Endodermal cell (in vitro differentiated cells): ENCODE measurements at places on chromosomes 16 and 17. TPM values are rescaled to one million over a fixed set of nuclear protein-coding genes. Genes with fewer than 3 reads are reported as not detected.

DNA sequence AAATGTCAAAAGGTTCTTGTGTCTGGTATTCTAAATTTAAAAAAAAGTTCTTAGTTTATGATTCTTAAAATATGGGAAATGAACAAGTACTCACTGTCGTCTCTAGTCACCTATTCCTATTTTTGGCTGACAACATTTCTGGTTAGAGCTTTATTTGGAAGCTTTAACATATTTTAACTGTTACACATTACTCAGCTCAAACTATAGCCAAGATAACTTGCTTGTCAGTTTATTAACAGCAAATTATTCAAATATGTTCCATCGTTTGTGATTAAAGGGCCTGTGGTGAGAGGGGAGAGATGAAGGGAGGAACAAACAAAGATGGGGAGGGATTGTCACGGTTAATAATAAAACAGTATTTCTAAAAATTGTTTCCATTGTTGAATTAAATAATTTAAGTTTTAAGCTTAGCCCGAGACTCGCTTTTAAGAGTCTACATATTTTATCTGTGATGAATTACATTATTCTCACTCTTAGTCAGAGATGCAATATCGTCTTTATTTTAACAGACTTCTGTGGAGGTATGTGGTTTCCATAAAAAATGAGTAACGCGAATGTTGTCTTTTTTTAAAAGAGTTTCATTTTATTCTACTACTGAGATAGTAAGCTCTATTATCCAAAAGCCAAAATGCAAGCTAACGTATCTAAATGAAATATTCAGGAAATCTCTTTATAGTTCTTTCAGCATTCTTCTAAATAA lies 321.9 kb upstream of the PMFBP1 start:
- DNase-seq = no peak
- H3K27ac ChIP-seq = no peak overlapping the region
- peaks cover 11% of the 10 kb centered on the region for H3K4me1 ChIP-seq
- H3K36me3 ChIP-seq = no peaks in the 10 kb centered on the region

- no peak overlapping the region for H3K4me3 ChIP-seq
- H3K27me3 ChIP-seq = no peaks in the 10 kb centered on the region
- no peaks in the 10 kb centered on the region for H3K36me3 ChIP-seq
- H3K27ac ChIP-seq = no peak overlapping the region
- no peak for DNase-seq
These were observed 61.4 kb downstream of the TMEM100 start for GRCh38 chr17:55661256-55661758.

DNA sequence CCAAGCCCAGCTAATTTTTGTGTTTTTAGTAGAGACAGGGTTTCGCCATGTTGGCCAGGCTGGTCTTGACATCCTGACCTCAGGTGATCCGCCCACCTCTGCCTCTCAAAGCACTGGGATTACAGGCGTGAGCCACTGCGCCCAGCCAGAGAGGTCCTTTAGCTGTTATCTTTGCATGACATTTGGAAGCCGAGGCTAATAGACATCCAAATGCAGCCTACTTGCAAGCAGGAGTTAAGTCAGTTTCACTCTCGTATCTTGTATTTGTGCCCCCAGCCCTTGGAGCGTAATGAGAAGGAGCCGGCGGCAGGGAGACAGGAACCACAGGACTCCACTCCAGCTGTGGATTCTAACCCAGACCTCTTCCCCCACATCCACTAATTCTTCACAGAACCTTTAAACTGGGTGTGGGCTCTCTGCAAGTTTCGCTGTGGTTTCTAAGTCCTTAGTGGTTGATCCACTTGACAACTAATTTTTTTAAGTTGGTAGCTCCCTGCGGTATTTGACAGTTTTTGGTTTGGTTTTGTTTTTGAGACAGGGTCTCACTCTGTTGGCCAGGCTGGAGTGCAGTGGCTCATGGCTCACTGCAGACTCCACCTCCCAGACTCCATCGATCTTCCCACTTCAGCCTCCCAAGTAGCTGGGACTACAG lies 3.1 kb upstream of the CYTH1 start:
- no peak for DNase-seq
- H3K4me1 ChIP-seq = no peaks in the 10 kb centered on the region
- H3K4me3 ChIP-seq = no peak overlapping the region
- H3K27me3 ChIP-seq = no peaks in the 10 kb centered on the region

The ALDOA gene
- 652 to 2,586 TPM (median 705 TPM) in 3 replicates for total RNA-seq

The CBX4 gene
- 4.0 and 4.2 TPM in 2 replicates for total RNA-seq

The ITGB3 gene
- total RNA-seq = 0.51 to 1.1 TPM (median 0.61 TPM) in 3 replicates

DNA sequence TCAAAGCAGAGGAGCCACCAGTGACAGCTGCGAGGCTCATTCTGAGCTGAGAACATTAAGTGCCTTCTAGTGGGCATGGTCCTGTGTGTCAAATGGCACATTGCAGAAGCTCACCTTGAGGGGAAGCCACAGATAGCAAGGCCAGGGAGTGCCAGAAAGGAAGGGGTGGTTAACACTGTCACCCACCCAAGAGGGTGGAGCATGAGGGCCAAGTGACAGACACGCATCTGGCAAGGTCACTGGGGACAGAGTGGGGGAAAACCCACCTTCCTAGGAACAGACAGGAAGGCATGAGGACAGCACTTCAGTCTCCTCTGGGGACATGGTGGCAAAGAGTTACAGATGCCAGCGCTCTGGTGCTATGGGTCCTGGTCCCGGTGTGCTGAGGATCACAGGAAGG lies 22.1 kb downstream of the NUBP1 start:
- no peak for DNase-seq
- no peak overlapping the region for H3K27ac ChIP-seq
- no peak overlapping the region for H3K4me3 ChIP-seq
- no peaks in the 10 kb centered on the region for H3K27me3 ChIP-seq
- H3K36me3 ChIP-seq = peaks cover 16% of the 10 kb centered on the region

DNA sequence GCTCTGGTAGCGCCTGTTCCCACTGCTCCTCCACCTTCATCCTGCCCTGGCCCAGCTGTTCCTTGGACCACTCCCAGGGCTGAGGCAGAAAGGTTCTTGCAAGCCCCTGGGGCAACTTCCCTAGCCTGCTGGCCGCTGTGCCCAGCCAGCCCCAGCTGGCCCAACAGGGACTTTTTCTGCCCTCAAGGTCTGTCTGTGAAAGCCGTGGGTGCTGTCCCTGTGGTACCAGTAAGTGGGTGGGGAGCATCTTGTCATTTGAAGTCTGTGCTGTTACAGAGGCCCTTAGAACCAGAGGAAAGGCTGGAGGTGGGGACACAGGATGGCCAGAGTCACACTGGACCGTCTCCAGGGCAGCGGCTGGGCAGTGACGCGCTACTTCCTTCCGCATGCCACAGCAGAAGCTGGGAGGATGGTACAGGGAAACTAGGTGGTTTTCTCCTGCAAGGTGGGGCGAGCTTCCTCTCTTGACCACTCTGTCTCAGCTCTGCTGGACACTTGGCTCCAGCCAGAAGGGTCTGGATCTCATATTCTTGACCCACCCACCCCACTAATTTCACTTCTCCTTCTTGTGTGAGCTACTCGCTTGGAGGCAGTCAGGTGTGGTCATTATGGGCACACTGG lies 87.8 kb downstream of the PLCG2 start:
- H3K4me3 ChIP-seq = no peak overlapping the region
- DNase-seq = no peak
- no peaks in the 10 kb centered on the region for H3K27me3 ChIP-seq
- H3K36me3 ChIP-seq = peaks cover 8% of the 10 kb centered on the region
- no peak overlapping the region for H3K27ac ChIP-seq

DNA sequence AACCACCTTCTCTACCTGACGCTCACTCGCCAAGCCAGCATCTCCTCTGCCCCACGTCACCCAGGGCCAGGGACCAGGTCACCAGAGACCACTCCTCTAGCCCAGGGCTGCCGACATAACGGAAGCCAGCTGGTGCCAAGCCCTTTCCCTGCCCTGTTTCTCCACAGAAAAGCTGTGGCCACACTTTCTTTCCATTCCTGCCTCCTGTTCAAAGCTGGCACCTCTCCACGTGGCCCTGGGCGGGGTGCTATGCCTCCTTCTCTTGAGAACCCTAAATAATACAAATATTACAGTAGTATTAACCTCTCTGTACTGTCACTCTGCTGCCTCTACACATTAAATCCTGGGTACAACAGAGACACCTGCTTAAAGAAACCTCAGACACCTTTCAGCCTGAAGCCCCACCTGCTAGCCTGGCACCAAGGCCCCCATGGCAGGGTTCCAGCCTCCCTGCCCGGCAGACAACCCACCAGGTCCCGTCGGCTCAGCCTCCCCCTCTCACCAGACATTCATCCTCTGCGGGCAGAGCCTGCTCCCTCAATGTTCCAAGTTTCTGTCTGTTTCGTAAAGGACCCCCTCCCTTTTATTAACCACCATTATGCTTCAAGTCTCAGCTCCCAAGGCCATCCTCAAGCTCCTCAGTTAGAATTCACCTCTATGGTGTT lies 62.3 kb downstream of the TIMM22 start:
- no peaks in the 10 kb centered on the region for H3K27me3 ChIP-seq
- no peaks in the 10 kb centered on the region for H3K4me1 ChIP-seq
- no peak overlapping the region for H3K27ac ChIP-seq
- H3K36me3 ChIP-seq = peaks cover 30% of the 10 kb centered on the region

The PRAC2 gene
- not detected in 3 replicates for total RNA-seq

The ASIC2 gene
- 1.7 to 3.3 TPM (median 3.3 TPM) in 3 replicates for total RNA-seq
